ENCODE measurements at places on chromosomes 3 and 15.

DNA sequence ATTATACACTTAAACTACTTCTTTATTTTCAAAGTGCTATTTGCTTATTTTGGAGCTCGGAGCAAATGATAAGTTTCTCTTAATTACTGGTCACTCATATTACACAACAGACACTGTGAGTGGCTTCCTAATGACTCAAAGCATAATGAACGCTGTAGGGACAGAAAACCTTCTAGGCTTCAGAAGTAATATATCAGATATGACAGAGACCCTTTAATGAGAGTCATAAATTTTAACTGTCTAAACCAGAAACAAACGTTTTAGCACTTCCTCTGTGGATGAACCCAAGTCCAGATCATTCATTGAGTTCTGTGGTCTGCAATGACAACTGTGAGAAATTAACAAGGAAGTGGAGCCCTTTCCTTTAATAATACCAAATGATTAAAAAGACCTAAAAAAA lies 66.6 kb downstream of the ARPP21 start:
- no peak for DNase-seq

DNA sequence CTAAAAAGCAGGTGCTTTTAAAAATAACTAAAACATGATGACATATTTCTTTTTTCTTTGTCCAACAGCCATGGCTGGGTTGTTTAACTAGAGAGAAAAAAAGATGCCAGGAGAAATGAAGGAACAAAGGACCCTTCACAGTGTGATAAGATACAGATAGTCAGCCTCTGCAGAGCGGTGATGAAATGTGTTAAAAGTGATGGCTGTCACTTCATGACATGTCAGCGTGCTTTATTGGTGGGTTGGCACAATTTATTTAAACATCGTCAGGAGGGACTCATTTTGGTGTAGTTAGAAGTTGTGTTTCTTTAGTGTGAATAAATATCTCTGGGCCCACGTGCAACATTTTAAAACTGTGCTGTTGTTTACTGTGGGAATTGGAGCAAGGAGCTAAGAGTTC lies 887.4 kb upstream of the CFAP20DC start:
- no peak for DNase-seq

DNA sequence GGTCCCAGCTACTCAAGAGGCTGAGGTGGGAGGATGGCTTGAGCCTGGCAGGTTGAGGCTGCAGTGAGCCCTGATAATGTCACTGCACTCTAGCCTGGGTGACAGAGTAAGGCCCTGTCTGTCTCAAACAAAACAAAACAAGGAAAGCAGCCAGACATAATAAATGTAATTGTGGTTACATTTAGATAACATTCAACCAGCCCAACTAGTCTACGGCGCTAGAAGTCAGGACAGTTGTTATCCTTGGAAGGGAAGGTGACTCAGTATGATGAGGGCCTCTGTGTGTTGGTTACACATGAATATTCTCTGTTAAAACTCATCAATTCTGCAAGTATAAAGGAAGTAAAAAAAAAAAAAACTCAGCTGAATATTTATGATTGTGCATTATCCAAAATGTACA lies 27.0 kb upstream of the CSPG5 start:
- no peak for DNase-seq

DNA sequence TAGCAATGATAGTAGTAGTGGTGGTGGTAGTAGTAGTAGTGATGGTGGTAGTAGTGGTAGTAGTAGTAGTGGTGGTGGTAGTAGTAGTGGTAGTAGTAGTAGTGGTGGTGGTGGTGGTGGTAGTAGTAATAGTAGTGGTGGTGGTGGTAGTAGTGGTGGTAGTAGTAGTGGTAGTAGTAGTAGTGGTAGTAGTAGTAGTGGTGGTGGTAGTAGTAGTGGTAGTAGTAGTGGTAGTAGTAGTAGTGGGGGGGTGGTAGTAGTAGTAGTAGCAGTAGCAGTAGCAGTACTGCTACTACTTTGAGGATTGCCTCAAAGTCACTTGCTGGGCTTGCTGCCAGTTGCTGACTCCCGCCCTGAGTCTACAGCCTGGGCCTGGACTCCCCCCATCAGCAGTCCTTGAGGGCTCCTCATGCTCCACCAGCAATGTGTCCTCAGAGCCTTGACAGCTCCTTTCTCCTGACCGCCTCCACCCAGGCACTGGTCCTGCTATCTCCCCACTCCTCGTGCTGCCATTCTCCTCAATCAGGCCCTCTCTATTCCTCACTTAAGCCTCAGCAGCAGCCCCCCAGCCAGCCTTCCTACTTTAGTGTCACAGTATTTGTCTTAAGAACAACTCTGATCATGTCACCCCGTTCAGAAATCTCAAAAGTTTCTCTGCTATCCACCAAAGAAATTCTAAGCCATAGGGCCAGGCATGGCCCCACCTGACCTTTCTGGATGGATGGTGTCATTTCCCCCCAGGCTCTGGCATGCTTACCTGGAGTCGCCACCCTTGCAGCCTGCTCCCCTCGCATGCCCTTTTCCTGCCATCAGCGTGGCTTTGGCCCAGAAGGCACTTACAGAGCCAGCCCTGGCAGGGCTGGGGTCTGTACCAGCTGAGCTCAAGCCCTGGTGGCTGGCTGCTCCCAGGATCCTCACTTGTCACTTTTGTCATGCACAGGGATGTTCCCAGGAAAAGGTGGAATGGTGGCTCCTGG lies 45.6 kb downstream of the DLEC1 start:
- no peak for DNase-seq

DNA sequence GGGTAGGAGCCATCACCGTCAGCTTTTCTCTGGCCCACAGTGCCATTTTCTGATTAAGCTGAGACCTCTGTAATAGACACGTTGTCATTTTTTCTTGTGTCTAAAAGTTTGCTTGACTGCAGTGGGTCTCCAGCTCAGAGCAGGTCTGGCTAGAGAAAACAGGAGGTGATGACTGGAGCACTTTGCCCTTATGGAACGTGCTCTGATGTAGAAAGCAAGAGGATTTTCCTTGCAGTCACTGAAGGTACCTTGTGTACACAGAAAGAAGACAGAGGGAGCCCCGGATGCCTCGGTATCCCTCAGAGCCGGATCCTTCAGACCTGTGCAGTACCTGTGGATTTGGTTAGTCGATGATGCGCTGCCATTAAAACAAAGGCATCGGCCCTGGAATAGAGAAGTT lies 76.2 kb downstream of the IGF1R start:
- DNase-seq = no peak

- peak; percentile 86 for DNase-seq
Observed at GRCh38 chr3:179760944-179761343, 108.1 kb downstream of the USP13 start.

- no peak for DNase-seq
Observed at GRCh38 chr3:127820826-127821313, 1.4 kb downstream of the MGLL start.

DNA sequence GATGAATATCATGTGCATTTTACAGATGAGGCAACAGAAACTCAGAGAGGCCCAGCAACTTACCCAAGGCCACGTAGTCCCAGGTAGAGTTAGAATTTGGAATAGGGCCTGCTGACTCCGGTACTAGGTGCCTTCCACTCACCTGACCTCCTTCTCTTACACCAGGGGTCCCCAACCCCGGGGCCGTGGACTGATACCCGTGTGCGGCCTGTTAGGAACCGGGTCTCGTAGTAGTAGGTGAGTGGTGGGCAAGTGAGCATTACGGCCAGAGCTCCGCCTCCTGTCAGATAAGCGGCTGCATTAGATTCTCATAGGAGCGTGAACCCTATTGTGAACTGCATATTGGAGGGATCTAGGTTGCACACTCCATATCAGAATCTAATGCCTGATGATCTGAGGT lies 64.8 kb downstream of the SMAD3 start:
- no peak for DNase-seq

GRCh38 chr3:933326-933725 lies 159.5 kb upstream of the CNTN6 start:
- no peak for DNase-seq

- DNase-seq = peak; percentile 36
Observed at GRCh38 chr3:72848703-72849081, 447 bp upstream of the SHQ1 start.

DNA sequence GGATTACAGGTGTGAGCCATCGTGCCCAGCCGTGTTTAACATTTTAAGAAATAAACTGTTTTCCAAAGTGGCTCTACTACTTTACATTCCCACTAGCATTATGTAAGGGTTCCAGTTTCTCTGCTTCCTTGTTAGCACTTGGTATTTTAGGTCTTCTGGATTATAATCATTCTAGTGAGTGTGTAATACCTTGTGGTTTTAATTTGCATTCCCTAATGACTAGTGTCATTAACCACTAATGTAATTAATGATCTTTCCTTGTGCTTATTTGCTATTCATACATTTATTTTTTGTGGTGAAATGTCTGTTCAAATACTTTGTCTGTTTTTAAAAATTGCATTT lies 30.7 kb downstream of the ARIH2 start:
- DNase-seq = no peak

- no peak for DNase-seq
Observed at GRCh38 chr3:59850417-59850816, 800.6 kb upstream of the CFAP20DC start.

DNA sequence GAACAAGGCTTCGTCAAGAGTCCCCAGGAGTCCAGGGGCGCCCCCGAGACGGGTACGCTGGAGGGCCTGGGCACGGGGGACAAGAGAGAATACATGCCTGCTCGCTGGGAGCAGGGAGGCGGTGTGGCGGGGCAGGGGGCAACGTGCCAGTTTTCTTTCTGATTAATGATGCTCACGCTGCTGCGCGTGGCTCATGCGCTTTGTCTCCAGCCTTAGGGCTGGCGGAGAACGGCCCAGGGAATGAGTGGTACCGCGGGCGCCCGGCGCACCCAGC lies 408 bp upstream of the ARPP21 start:
- DNase-seq = no peak

DNA sequence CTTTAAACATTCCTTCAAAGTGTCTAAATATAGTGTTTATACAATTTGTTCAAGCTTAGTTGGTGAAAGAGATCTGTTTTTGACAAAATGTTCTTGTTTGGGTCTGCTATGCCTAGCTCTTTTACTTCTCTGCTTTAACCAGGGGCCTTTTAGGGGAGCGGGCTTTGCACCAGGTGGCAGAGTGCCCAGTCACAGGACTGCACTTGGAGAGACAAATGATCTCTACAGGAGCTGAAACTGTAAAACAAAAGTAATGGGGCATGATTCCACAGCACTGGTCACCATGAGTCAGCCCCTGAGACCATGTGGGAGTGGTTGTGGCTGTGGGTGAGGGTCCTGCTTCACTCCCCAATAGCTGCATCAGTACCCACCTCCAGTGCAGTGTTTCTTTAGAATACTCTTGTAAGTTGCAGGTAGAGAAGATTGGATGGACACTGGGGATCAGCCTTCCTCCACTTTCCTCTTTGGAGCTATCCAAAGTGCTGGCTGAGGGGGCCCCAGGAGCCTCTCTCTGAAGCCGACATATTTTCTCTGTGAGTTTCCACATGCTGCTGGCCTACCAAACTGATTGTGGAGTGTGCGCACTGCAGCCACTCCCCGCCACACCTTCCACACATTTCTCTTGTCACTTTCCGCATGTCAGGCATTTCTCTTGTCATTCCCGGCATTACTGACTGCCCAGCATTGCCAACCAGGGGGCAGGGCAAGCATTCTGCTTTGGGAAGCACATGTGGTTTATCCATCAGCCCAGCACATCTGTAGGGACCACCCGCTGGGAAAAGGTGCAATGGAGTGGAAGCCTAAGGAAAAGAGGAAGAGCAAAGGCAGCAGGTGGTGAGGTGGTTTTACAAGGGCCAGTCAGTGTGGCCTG lies 110.0 kb downstream of the EPHB1 start:
- no peak for DNase-seq

- no peak for DNase-seq
Observed at GRCh38 chr3:139447486-139447885, 28.8 kb downstream of the RBP2 start.

GRCh38 chr15:86060674-86061073 lies 19.0 kb upstream of the AGBL1 start:
- DNase-seq = no peak

- DNase-seq = peak; percentile 8
Observed at GRCh38 chr3:170909129-170909903, 879 bp upstream of the EIF5A2 start.

GRCh38 chr3:72412340-72412956 lies 435.8 kb downstream of the SHQ1 start:
- peak; percentile 43 for DNase-seq

DNA sequence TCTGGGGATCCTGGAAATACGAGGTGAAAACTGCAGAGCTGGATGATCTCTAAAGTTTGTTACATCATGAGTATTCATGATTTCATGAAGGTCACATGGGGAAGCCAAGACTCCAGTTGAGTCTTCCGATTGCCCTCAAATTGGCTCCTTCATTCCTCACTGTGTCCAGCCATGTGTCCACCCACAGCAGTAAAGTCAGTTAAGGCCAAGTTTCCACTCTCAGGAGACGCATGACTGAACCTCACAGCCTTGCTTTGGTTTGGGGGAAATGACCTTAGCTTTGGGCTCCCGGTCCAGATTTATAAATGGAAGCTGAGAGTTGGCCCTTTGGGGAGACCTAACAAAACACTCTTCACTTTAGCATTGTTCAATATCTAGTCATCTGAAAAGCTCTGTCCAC lies 289.7 kb upstream of the MCTP2 start:
- DNase-seq = no peak

DNA sequence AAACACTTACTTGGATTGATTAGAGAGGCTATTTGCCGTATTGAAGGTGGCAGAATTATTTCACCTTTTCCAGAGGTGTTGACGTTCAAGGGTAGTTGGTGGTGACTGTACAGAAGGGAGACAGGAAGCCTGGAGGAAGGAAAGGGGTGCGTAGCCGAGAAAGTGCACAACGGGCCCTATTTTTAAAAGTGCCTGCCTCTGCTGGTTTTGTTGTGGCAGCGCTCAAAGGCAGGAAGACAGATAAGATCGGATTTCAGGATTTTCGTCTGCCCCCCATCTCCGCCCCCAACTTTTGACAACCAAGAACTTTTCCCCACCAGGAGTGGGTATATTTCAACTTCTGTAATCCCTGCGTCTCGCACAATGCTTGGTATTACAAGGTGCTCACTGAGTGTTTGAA lies 38.5 kb downstream of the SMAD3 start:
- DNase-seq = no peak

DNA sequence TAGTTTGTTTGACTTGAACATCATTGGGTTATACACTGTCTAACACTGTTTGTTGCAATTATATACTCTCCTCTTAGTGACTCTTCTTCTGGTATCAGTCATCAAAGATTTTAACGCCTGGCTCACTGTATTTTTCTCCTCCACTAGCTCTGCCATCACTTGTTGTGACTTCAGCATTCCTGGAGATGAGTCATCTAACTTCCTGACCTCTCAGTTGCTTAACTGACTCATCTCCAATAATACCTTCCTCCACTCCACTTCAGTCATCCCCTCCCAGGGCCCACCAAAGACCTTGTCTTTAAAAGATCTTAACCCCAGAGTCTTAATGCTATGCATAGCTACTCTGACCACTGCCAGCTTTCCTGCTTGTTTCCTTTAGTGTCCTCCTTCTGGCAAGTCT lies 28.6 kb upstream of the CLSTN2 start:
- DNase-seq = no peak

- DNase-seq = no peak
Observed at GRCh38 chr15:51044037-51044727, 50.5 kb downstream of the TNFAIP8L3 start.
